ENCODE measurements at places on chromosomes 16 and 17.

- DNase-seq, result no peak
Measured at GRCh38 chr16:83781-84615, 6.0 kb downstream of the MPG start.

DNA sequence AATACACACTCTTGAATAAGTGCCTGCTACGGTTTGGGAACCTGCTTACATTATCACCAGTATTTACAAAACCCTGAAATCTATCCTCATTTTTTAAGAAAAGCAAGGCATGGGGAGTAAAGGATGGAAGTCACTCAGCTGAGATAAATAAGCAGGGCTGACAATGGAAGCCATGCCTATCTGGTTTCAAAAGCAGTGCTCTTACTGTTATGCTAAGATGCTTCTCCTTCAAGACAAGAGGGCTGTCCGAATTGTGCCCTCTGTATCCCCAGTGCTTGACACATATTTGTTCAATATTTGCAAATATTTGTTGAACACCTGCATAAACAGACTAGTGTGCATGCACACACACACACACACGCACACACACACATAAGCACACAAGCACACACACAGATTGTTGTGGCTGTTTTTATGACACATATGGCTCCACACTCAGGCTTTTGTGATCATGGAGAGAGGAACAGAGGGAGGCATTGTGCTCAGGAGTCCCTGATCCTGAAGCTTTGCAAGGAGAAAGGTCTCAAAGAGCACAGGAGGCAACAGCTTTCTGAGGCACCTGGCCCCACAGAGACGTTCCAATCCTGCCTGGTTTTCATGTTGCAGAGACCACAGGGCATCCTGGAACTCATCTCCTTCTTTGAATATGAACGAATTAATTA is 401.6 kb upstream of the CDH11 start:
- DNase-seq, result no peak

DNA sequence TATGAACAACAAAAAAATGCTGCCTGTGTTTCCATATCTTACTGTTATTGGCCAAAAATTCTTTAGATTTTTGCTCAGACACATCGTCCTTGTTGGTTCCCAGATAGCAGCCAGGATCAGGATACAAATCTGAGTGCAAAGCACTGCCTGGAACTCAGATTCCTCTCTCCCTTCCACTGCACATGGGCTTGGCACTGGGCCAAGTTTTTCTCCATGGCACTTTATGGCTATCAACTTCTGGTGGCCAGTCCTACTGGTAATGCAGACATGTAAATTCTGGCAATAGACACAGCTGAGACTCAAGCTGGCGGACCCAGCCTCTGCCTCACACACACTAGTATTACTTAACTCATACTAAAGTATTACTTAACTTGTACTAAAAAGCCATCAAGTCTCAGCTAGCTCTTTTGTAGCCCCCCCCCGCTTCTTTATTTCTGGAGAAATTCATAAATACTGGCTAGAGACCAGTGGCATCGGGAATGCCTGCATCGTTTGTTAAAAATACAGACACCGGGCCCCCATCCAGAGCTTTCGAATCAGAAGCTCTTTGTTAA is 181.2 kb upstream of the COX10 start:
- no peak for DNase-seq

DNA sequence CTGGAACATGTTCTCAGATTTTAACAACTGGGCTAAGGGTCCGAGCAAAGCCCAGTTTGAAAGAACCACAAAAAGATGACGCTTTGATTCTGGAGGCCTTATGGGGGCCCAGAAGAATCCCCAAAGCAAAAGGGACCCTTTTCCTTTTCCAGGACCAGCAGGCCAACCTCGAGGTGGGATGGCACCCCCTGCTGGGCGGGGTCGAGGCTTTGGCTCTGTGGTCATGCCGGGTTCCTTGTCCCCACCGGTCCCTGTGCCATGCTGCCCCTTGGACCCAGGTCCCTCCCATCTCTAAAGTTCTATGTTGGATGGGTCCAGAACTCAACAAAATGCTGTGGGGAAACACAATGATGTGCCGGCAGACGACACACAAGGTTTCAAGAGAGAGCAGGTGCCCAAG is 30.9 kb downstream of the TMEM204 start:
- DNase-seq, result peak; percentile 22

- peak; percentile 75 for DNase-seq
Measured at GRCh38 chr17:386141-386876, 33.7 kb upstream of the RPH3AL start.

DNA sequence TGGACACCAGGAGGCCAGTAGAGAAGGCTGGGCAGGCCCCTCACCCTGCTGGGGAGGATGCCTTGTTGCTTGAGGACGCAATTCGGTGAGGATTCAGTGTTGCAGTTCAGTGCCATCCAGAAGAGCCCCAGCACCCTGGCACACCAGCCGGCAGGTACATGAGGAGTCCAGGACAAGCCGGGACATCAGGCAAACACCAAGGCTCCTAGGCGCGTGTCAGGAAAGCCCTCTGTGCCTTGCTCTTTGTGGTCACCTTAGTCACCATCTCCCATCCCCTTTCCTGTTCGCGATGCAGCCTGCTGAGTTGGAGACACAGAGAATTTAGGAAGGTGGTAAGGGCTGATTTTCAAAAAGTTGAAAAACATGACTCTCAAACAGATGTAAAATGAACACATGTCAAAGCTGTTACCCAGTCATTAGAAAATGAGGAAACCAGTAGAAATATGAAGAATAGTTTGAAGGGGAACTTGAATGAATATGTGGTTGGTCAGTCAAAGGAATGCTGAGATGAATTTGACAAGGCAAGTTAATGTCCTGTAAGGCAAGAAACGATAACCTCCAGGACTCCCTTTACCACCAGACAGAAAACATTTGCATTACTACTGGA is 2.3 kb upstream of the NCBP3 start:
- peak; percentile 20 for DNase-seq

DNA sequence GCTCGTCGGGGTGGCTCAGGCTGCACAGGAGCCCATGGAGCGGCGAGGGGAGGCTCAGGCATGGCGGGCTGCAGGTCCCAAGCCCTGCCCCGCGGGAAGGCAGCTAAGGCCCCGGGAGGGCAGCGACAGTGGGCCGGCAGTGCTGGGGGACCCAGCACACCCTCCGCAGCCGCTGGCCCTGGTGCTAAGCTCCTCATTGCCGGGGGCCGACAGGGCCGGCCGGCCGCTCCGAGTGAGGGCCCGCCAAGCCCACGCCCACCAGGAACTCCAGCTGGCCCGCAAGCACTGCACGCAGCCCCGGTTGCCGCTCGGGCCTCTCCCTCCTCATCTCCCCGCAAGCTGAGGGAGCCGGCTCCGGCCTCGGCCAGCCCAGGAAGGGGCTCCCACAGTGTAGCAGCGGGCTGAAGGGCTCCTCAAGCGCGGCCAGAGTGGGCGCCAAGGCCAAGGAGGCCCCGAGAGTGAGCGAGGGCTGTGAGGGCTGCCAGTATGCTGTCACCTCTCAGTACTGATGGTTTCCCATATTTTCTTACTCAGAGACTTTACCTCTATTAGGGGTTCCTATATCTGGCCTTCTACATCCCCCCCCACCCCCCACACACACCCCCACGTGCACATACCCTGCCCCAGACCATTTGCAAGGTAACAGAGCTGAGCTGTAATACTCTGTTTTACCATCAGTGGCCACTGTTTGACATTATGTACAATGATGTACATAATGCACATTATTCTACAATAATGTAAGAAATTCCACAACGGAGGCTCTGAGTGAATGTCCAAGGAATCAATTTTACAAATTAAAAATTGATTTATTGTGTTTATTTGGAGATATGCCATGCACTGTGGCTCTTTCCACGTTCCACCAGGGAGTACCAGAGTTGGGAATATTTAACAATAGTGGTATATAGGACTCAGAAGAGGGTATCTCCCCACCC is 3.7 kb upstream of the VAT1L start:
- DNase-seq, result peak; percentile 17

DNA sequence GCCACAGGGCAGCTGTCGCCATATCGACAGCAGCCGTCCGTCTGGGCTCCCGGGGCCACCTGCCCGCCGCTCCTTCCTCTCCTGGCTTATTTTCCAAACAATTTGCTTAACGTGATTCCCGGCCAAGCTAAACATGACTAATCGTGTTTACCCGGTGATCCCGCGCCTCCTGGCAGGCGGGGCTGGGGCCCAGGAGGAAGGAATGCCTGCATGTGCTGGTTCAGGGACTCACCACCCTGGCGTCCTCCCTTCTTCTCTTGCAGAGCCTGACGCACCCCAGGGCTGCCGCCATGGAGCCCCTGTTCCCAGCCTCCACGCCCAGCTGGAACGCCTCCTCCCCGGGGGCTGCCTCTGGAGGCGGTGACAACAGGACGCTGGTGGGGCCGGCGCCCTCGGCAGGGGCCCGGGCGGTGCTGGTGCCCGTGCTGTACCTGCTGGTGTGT is 6.1 kb downstream of the SSTR5 start:
- no peak for DNase-seq

DNA sequence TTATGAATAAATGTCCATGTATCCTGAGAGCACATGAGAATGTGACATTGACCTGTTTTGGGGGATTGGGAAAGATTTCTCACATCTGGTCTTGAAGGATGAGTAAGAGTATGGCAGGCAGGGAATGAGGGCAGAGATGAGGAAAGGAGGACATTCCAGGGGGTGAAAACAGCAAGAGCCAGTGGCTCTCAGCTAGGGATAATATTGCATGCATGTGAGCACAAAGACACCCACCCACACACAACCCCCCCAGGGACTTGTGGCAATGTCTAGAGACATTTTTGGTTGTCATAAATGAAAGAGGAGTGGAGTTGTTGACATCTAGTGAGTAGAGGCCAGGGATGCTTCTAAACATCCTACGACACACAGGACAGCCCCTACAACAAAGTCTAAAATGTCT is 6.0 kb downstream of the MYO1D start:
- DNase-seq, result no peak
